ENCODE measurements at places on chromosomes 6 and 20.

- DNase-seq, result no peak
Observed at GRCh38 chr6:109961611-109962041, 16.5 kb upstream of the GPR6 start.

- no peak for DNase-seq
Observed at GRCh38 chr6:145026267-145026679, 709.0 kb downstream of the EPM2A start.

DNA sequence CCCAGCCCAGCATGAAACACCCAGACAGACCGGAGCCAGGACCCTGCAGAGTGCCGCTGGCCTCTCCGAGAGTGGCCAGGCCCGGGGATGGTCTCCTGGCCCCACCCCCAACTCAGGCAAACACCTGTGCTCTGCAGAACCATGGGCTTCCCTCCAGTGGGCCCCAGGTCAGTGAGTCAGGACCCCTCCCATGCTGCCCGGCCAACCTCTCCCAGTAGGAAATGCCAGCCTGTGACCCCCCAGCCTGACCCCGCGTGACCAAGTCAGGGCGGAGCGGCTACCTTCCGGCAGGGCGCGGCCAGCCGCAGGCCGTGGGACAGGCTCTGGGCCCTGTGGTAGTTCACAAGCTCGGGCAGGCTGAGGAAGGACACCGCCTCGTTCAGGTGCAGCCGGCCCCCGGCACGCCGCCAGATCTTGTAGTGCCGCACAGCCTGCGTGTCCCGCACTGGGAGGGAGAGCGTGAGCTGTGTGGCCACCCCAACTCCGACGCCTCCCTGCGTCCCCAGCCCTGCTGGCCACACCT lies 3.2 kb downstream of the PTK6 start:
- peak; percentile 83 for DNase-seq

DNA sequence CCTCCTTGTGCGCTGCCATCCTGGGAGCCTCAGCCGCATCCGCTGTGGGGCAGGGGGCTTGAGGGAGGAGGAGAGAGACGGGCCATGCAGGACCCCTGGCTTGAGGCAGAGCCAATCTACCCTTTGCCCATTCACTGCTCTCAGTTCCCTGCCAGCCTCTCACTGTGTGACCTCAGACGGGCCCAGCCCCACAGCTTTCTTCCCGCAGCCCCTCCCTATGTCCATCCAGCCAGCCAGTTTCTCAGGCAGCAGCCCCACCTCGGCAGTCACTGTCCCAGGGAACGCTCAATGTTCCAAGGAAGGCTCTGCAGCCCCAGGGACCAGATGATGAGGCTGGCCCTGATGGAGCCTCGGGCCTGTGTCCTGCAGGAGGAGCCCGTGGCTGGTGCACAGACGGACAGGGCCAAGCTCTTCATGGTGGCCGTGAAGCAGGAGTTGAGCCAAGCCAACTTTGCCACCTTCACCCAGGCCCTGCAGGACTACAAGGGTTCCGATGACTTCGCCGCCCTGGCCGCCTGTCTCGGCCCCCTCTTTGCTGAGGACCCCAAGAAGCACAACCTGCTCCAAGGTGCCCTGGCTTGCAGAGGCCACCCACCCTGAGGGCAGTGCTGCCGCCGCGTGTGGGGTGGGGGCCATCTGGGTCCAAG lies 3.9 kb upstream of the TNFRSF6B start:
- DNase-seq, result no peak

GRCh38 chr6:168554472-168554871 lies 113.5 kb downstream of the SMOC2 start:
- DNase-seq, result no peak

DNA sequence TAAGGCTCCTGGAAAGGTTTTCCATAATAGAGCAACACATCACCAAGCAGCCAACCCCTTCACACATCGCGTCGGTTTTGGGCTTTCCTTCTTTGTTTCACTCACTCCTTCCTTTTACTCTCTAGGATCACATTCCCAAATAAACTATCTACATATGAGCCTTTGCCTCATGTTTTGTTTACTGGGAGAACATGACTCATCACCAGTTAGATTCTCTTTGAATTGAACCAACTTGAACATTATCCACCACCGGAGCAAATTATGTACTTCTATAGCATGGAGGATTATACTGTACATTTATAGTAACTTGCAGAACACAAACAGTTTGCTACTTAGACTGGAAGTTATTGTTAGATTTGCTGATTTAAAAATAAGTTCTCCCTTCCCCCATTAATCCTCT lies 41.0 kb downstream of the SAMD5 start:
- no peak for DNase-seq

- no peak for DNase-seq
Observed at GRCh38 chr6:84450018-84450417, 222.6 kb upstream of the CEP162 start.

GRCh38 chr6:165726965-165727381 lies 63.9 kb upstream of the PDE10A start:
- peak; percentile 16 for DNase-seq

Data from stomach (tissue), 19 donors.